Stimulated activated CD4-positive, alpha-beta T cell treated with anti-CD3 and anti-CD28 coated beads, Interleukin-1b, Interleukin-23, amount 100 ng/mL, for 1 hour (primary cell): ENCODE measurements at places on chromosomes 1 and 21.

- no peak for DNase-seq
Measured at GRCh38 chr1:240646571-240647240, 34.8 kb upstream of the GREM2 start.

DNA sequence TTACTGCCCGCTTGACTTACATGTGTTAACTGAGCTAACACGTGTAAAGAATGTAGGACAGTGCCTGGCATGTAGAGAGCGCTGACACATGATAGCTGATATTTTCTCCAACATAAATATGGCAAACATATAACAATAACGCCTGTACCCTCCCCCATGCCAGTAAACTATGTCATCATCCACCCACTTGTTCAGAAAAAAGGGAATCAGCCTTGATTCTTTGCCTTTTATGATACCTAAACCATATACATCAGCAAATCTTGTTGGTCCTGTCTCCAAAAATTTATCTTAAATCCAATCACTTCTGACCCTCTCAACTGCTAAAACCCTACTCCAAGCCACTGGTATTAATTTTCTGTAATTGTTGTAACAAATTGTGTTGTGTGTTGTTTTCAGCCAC, 1.1 kb upstream of the ZNF692 start:
- DNase-seq = no peak

DNA sequence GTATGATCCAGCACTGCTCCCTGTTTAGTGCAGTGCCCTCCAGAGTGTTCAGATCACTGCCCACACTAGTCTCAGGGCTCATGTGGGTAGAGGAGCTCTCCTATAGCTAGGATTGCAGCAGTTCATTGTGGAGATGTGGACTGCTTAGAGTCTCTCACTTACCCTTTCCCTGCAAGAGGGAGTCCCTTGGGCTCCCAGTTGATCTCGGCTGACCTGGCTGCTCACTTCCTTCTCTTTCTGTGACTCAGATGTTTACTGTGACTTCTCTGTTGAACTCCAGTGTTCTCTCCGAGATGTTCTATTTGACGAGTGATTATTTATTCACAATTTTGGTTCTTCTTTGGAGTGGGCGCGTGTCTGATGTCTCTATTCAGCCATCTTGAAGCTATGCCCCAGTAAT, 141.9 kb downstream of the PTBP2 start:
- DNase-seq = no peak

GRCh38 chr1:167442142-167442848, 76.0 kb downstream of the CD247 start:
- DNase-seq = peak; percentile 67

GRCh38 chr1:162856260-162856659, 4.7 kb downstream of the CCDC190 start:
- DNase-seq = no peak

DNA sequence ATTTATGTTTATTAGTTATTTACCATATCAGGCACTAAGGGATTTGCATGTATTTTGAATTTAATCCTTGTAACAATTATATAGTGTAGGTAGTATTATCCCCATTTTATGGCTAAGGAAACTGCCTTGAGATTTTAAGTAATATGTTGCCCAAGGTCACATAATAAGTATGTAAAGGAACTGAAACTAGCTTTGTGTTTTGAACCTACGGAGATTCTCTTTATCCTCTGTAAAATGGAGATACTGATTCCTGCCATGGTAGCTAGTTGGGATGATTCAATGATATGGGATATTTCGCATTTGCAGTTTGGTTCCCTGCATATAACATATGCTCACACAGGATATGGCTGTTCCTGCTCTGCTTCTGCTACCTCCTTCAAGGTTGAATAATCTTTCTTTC, 144.3 kb downstream of the ST6GALNAC3 start:
- DNase-seq = no peak

- no peak for DNase-seq
Measured at GRCh38 chr1:34404804-34405203, 228.1 kb downstream of the C1orf94 start.
